Stimulated activated CD8-positive, alpha-beta memory T cell treated with anti-CD3 and anti-CD28 coated beads, Interleukin-4, amount 100 ng/mL, for 4 hours (primary cell): ENCODE measurements at places on chromosomes 1 and 21.

- DNase-seq: no peak
These were observed 90.5 kb upstream of the JAK1 start for GRCh38 chr1:65056866-65057265.

DNA sequence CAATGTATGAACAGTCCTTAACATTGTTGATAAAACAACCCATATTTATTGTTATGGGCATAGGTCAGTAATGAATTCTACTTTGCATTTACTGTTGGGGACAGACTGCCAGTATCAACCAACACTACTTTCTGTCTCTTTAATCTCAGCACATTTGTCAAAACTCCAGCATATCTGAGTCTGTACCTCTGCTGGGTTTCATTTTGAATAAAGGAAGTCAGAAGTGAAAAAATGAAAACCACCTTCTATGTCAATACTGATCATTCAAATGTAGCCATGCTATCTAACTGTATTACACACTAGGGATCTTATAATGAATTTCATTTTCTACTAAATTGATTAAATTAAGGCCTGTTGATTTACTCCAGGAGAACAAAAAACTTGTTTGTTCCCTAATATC lies 24.2 kb upstream of the CXADR start:
- no peak for DNase-seq

- DNase-seq: no peak
These were observed 72.9 kb downstream of the TRIM11 start for GRCh38 chr1:228333739-228334115.

- DNase-seq: no peak
These were observed 199.4 kb upstream of the EDN2 start for GRCh38 chr1:41683681-41684500.

DNA sequence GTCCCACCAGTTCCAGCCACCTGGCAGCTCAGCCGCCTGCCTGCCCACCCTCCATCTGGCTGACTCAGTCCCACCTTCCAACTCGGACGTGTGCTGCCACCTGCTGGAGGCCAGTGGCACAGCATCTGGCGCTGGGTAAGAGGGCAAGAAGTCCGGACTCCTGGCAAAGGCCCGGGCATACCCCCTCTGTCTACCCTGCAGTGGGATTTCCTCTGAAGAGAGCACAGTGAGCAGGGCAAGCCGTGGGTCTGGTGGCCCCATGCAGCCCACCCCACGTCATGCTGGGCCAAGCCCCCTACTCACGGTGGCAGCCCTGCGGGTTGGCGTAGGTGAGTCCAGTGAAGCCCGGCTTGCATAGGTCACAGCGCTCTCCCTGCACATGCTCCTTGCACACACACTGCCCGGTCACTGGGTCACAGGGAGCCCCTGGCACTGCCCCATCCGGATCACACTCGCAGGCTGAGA lies 24.5 kb downstream of the LAMB3 start:
- DNase-seq: peak; percentile 60

- DNase-seq: no peak
These were observed 7.7 kb downstream of the FBXO6 start for GRCh38 chr1:11671544-11672286.

DNA sequence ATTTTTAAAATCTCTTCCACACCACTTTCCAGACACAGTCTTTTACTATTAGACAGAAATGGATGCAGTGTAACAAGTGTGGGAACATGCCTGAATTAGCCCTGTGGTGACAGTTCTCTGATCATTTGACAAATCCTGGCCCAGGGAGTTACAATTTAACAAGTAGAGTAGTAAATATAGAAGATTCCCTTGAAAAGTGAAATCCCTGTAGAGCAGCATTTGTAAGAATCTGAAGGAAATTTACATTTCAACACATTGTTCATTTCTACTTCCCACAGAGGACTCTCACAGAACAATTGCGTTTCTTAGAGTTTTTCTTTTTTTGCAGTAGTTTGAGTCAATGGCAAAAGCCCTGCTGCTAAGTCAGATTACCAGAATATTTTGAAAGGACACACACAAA lies 458.3 kb upstream of the BRINP3 start:
- DNase-seq: no peak

DNA sequence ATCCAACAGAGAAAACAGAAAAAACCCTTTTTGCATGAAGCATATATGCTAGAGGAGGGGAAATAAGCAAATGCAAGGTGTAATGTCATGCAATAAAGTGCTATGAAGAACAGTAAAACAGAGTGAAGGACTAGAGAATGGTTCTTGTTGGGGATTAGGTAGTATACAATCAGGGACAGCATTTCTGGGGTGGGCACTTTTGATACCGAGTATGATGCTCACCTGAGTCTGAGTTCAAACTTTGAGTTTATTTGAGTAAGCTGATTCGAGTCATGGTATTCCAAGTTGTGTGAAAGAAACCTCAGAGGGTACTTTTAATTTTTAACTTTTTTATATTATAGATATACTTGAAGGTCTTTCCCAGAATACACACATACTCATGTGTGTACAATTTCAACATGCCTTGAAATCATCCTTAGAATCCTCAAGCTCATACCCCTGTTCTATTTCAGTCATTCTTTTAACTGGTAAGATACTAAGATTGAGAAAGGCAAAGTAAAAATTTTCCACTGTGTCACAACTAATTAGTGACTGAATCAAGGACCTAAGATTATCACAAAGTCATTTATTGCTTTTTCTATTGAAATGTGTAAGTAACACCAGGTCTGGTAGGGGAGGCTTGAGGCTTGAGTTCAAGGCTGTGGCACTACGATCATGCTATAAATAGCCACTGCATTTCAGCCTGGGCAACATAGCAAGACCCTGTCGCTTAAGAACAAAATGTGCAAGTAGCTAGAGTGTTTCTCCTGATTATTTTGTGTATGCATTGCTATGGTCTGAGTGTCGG lies 12.1 kb downstream of the LRRC8B start:
- DNase-seq: no peak

DNA sequence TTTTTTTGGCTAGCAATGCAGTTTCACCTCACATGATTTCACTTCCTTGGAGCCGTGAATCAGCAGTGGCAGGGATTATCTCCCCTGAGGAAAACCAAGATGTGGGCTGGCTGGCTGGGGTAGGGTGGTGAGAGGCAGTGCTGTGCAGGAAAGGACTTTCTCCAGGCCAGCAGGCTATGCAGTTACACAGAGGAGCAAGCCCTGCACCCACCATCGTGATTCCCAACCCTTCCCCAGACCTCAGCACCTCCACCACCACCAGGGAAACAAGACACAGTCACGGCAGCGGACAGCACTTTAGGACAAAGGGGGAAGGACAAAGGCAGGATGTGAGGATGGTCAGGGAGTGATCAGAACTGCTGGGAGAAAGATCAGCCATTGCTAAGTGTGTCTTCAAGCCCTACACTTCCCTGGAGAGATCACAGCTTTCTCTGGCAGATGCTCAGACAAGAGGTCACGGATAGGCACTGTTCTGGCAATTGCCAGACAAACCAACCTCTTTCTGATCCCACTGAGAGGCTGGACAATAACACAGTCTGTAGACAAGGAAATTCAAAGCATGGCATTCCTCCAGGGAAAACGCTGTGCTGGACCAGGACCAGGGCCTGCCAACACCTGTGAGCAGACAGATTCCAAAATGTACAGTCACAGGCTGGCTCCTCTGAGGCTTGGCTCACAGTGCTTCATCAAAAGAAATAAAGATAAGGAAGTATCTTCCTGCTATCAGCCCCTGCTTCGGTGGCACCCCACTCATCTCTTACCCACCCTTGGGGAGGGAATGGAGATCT lies 509.4 kb downstream of the SMYD3 start:
- DNase-seq: no peak

DNA sequence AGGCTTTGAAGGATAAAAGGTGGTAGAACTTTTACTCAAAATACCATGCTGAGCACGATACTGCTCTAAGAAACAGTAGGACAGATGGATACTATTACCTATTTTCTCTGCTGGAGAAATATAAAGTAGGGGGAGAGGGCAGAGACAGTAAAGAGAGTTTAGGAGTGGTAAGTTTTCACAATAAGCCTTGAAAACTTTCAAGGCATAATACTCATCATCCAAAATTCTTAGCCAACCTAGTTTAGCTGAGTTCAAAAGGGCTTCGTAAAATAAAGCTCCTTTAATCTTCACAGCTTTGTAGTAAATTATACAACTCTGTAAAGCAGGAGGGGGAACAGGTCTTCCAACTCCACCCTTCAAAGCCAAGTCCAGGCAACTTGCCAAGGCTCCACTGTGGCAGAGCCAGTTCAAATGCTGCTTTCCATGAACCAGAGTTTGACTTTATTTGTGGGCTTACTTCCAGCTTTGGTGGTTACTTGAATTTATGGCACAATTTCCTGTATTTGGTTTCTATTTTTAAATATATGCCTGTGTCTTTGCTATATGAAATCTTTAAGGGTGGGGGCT lies 15.5 kb downstream of the TEX38 start:
- DNase-seq: no peak

GRCh38 chr1:228544921-228545591 lies 57.9 kb downstream of the RNF187 start:
- DNase-seq: no peak

DNA sequence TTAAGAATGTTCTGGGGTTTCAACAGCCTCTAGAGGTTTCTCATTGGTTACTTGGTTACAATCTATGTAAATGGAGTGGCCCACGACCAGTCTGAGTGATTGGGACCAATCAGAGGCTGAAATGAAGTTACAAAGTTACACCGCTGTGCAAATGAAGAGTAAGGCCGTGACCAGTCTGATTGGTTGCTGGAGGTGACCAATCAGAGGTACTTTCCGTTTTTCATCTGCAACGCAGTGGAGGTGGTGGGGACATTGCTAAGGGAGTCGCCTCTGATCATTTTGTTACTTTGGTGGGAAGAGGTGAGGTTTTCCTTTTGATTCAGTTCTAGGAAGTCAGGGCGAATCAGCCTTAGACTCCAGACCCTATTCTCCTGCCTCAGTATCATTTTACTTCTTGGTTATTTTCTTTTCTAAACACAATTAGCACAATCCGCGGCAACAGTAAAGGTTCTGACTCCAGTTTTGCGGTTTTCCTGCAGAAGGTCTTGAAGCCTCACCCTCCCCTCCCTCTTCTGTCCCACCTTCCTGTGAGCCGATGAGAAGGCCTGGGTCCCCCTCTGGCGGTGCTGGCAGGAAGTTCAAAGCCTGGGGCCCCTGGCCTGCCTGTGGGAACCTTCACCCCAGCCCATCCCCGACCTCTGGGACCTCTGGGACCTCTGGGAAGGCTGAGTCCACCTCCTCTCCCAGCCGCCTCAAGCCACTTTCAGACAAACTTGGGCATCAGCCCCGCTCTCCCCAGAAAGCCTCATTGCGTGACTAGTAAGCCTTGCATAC lies 38.7 kb upstream of the TTC34 start:
- peak; percentile 13 for DNase-seq

- no peak for DNase-seq
These were observed 193.9 kb downstream of the CAMTA1 start for GRCh38 chr1:6979003-6979613.

GRCh38 chr21:22575165-22575584 lies 1577.0 kb downstream of the NCAM2 start:
- DNase-seq: no peak

GRCh38 chr21:27464648-27465047 lies 497.8 kb upstream of the ADAMTS5 start:
- no peak for DNase-seq

DNA sequence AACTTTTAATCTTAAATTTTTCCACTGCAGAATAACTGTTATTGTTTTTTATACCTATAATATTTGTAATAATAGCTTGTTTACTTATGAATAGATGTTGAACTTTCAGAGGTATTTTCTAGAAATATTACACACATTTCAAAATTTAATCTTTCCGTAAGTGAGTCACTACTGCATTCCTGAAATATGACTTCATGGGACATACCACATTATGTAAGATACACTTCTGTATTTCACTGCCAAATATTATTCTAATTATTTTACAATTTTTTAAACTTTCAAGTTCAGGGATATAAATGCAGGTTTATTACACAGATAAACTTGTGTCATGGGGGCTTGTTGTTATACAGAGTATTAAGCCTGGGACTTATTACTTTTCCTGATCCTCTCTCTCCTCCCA lies 2220.5 kb downstream of the NCAM2 start:
- no peak for DNase-seq

GRCh38 chr21:32281531-32281930 lies 2.7 kb upstream of the MIS18A start:
- no peak for DNase-seq

- no peak for DNase-seq
These were observed 14.6 kb downstream of the MTX1 start for GRCh38 chr1:155223047-155223446.

GRCh38 chr1:25492323-25492722 lies 51.1 kb upstream of the LDLRAP1 start:
- DNase-seq: no peak

- DNase-seq: no peak
These were observed 49.2 kb upstream of the NTPCR start for GRCh38 chr1:232901255-232901654.

GRCh38 chr1:28280977-28281381 lies 21.7 kb downstream of the SESN2 start:
- DNase-seq: no peak

DNA sequence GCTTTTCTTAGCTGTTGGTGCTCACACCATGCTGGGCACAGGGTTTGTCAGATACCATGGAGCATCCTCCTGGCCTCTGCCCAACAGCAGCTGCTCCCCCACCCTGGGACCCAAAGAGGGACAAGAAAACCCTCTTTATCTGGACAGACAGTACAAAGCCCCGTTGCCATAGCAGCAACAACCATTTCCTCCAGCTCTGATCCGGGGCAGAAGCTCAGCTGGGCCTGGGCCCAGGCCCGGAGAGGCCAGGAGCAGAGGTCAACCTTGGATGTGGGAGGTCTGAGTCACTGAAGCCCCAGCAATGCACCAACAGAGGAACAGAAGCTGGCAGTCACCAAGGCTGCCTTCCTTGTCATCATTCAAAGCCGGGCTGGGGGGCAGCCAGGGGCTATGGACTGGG lies 228.4 kb upstream of the POU3F1 start:
- no peak for DNase-seq

- no peak for DNase-seq
These were observed 426.3 kb upstream of the ADGRL2 start for GRCh38 chr1:81374481-81374880.

GRCh38 chr1:176517484-176517883 lies 54.5 kb downstream of the PAPPA2 start:
- DNase-seq: no peak
